Activated T-cell treated with anti-CD3 and anti-CD28 coated beads, Interleukin-2, amount 50 U/mL, for 72 hours (primary cell): ENCODE measurements at places on chromosomes 16 and 17.

DNA sequence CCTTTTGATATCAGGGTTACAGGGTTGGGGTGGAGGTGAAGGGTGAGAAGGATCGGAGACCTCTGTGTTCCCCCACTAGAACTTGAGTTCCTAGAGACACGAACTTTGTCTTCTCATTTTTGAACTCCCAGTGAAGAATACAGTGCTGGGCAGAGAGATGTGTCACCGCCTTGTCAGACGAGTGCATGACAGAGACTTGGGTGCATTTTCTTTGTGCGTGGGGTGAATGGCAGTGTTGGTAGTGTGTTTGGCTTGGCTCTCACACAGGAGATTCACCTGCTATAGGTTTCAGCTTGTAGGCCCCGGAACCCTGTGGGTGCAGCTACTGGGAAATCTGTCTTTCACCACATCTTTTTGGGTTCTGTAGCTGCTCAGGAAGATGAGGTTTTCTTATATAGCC lies 40.0 kb upstream of the CCR7 start:
- peak; percentile 78 for DNase-seq

DNA sequence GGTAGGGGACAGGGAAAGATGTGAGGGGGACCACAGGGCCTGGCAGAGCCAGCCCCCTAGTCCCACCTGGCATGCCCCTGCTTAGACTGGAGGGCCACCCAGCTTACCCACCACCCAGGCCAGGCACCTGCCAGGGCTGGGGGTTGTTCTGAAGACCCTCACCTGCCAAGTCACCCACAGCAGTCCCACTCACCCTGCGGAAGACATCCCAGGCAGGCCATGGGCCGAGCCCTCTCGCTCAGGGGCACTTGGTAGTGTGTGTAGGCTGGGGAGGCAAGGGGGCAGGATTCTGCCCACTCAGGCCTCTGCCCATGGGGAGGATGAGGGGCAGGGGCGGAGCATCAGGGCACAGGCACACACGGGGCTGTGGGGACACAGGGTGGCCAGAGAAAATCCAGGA lies 4.0 kb downstream of the PLCD3 start:
- DNase-seq = no peak

GRCh38 chr16:79838496-79839259 lies 238.1 kb upstream of the MAF start:
- no peak for DNase-seq

DNA sequence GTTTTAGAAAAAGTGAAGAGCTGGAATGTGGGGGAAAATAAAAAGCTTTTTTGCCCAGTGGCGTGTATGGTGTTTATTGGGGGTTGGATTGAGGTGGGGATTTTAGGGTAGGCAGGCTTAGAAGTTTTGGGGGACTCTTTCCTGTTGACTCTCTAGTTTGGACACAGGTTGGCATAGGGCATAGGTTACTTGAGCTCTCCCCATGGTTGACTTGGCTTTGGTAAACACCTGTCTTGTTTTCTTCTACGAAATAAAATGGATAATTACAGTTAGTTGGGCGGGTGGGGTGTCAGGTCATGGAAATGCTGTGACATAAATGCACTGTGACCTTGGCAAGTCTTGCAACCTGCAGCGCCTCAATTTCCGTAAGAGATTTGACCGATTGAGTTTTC lies 680 bp upstream of the TAOK2 start:
- DNase-seq = no peak

- DNase-seq = no peak
These were observed 21.4 kb downstream of the CBLN1 start for GRCh38 chr16:49260253-49260652.

GRCh38 chr17:58005728-58006559 lies 1.1 kb downstream of the SRSF1 start:
- DNase-seq = no peak

- DNase-seq = peak; percentile 41
These were observed 11.9 kb upstream of the SLC4A1 start for GRCh38 chr17:44279666-44280391.

- no peak for DNase-seq
These were observed 116.4 kb upstream of the NLRP1 start for GRCh38 chr17:5700745-5701144.

GRCh38 chr16:82730901-82731300 lies 104.1 kb downstream of the CDH13 start:
- no peak for DNase-seq
